T47D (cell line): ENCODE measurements at places on chromosomes 7 and 10.

GRCh38 chr10:104253106-104253505 is 1.6 kb upstream of the GSTO1 start:
- no peak for DNase-seq

GRCh38 chr7:77370606-77371005 is 45.5 kb downstream of the GSAP start:
- no peak for DNase-seq

DNA sequence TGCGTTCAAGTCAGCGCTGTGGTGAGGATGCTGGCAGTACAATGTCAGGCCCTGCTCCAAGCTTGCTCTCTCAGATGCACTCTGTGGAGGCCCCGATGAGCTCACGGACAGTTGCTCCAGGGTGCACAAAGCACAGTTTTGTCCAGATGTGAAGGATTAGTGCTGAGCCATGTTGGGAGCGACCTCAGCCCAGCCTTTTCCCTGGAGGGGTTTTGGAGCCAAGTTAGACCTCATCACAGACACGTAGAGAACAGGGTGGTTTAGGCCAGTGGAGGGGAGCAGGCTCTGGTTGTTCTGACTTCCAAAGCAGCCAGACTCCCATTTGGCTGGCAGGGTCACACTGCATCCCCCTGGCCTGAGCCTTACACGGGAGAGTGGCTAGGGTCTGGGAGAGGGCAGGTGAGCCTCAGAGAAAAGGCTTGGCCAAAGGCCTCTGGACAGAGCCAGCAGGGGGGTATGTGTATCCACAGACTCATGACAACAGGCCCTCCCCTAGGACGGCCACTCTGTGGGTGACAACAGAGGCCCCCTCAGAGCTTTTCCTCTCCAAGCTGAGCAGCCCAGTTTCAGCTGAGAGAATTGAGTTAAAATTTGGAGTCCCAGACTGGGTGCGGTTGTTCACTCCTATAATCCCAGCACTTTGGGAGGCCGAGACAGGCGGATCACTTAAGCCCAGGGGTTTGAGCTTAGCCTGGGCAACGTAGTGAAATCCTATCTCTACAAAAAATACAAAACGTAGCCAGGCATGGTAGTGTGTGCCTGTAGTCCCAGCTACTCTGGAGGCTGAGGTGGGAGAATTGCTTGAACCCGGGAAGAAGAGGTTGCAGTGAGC is 4.7 kb downstream of the PLAC9 start:
- DNase-seq = no peak

DNA sequence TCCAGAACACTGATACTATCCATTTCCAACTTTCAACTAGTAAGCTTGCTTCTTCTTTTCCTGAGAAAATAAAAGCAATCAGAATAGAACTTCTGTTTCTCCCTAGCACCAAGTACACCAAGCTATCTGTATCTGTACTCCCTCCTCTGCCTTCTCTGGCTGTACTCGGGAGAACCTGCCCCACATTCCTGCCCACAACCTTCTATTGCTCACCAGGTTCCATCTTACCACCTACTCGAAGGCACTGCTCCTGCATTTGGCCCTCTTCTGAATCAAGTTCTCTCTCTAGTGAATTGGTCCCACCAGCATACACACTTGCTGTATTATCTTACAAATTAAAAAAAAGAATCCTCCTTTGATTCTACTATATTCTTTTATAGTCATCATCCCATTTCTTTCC is 169.6 kb upstream of the PTN start:
- no peak for DNase-seq
